ENCODE measurements at places on chromosomes 3 and 15.
A peak's percentile ranks its signal among the peaks of the same experiment; 100 is the strongest.

- peak; percentile 27 for DNase-seq
These were observed 564.0 kb upstream of the TGFBR2 start for GRCh38 chr3:30042274-30042859.

DNA sequence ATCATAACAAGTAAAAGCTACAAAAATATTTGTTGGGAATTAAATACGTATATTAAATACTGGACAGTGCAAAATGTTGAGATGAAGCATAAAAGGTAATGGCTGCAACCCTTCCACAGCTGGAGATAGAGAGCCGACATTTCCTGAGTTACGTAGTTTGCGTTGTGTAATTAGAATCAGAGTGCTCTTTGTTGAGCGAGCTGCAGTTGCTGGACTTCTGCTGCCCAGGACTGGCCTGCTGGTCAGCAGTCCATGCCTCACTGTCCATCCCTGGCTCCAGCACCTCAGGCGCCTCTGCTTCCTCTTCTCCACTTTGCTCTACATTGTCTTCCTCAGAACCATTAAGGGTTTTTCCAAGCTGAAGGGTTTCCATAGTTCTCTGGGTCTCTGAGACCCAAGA lies 28.4 kb upstream of the SHC4 start:
- DNase-seq = no peak

GRCh38 chr3:86990734-86991481 lies at the start of gene VGLL3:
Gene VGLL3, minus strand, starts transcription at chr3:86991149. Its CDS starts 406 bp downstream, at chr3:86990743.
- no peak for DNase-seq

- DNase-seq = no peak
These were observed 305.6 kb upstream of the LRRFIP2 start for GRCh38 chr3:37479981-37480380.

DNA sequence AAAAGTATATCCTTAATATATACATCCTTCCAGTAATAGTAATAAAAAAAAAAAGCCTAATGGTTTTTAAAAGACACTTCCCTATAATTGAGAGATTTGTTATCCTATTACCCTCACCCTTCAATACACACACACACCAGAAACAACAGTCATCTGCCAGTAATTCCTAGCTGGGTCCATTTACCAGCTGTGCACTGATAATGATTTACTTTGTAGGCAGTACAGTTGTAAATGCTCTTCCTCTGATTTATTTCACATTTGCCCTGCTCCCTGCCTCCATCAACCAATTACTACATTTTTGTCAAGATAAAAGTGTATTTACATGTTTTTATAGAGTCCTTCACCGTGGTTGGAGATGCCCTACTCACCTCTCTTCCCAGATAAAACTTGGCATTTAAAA lies 12.4 kb downstream of the TPM1 start:
- DNase-seq = no peak

DNA sequence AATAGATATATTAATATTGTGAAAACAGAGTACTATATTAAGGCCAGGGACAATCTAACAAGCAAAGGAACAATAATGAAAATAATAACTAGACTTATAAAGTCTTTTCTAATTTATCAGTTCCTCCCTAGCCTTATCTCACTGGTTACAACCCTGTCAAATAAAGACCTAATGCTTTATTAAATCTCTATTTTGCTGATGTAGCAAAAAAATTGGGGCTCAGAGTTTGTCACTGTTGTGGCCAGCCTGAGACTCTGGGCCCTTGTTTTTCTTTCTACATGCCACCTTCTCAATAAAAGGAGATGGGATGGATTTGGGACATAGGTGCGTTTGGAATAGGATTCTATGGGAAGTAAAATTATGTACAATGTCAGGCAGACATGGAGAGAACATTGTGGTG lies 937.0 kb downstream of the IGSF11 start:
- DNase-seq = no peak

- DNase-seq = no peak
These were observed 6.1 kb downstream of the KIF7 start for GRCh38 chr15:89649013-89649625.

DNA sequence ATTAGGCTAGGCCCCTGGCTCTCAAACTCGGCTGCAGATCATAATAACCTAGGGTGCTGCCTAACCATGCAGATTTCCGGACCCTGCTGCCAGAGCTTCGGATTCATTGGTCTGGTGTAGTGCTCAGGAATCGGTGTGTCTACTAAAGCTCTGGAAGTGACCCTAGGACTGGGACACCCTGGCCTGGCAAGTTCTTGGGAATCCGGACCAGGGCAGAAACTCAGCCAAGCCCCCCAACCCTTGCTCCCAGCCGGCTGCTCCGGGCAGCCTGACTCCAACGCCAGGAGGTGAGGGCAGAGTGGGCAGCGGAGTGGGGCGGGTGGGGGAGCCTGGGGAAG lies 23.0 kb downstream of the IGDCC3 start:
- DNase-seq = no peak

- DNase-seq = no peak
These were observed 155.1 kb downstream of the MAGI1 start for GRCh38 chr3:65883613-65884012.

DNA sequence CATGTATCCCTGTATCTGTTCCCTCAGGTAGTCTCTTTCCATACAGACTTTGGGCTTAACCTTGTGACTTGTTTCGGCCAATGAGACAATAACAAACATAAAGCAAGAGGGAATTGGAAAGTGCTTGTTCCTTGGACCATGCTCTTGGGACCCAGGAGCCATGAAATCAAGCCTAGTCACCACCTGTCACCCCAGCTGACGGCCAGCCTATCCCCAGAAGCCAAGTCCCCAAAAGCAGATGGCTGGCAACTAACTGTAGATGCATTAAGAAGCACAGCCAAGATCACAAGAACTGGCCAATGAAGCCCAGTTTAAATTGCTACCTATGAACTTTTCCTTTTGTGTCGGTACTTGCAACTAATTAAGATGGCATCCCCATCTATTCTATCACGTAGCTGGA lies 822.0 kb downstream of the CADM2 start:
- DNase-seq = no peak

- DNase-seq = no peak
These were observed 36.7 kb downstream of the PXYLP1 start for GRCh38 chr3:141268306-141268705.

GRCh38 chr3:359672-360071 lies 163.1 kb downstream of the CHL1 start:
- DNase-seq = no peak

DNA sequence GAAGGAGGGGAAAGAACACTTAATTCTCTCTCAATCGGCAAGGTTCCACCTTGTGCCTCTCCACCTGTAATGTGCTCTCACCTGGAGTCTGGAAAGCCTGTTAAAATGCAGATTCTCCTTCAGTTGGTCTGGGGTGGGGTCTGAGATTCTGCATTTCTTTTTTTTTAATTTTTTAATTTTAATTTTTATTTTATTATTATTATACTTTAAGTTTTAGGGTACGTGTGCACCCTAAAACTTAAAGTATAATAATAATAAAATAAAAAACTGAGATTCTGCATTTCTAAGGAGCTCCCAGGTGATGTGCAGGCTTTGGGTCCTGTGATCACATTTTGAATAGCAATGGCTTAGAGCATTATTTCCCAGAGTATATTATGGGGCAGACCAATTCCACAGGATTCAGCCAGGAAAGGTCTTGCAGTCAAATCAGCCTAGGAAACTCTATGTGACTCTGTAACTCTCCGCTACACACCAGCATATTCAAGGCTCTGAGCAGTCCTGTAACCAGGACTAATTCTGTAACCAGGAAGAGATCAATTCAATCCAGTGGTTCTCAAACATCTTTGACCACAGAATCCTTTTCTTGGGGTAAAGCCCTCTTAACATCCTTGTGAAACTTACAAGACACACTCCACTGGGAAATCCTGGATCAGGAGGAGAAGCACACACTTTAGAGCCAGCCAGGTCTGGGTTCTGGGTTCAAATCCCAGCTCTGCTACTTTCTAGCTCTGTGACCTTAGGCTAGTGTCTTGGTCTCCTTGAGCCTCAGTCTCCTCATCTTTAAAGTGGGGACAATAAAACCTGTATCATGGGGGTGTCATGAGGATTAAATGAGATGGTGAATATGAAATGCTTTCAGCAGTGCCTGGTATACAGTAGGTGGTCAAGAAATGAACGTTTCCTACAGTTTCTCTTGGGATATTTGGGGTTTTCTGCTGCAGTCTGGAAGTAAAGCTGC lies 62.3 kb upstream of the SEC13 start:
- DNase-seq = no peak

GRCh38 chr15:80861731-80862170 lies 82.6 kb downstream of the CEMIP start:
- no peak for DNase-seq

GRCh38 chr3:130779031-130779430 lies 32.4 kb upstream of the PIK3R4 start:
- DNase-seq = no peak

GRCh38 chr3:35745802-35746484 lies 106.6 kb downstream of the ARPP21 start:
- DNase-seq = no peak

Measured in stimulated activated CD4-positive, alpha-beta T cell treated with anti-CD3 and anti-CD28 coated beads, Interleukin-1b, Interleukin-23, amount 100 ng/mL, for 1 hour (primary cell).